CD4-positive, alpha-beta T cell (primary cell): ENCODE measurements at places on chromosomes 4 and X.

DNA sequence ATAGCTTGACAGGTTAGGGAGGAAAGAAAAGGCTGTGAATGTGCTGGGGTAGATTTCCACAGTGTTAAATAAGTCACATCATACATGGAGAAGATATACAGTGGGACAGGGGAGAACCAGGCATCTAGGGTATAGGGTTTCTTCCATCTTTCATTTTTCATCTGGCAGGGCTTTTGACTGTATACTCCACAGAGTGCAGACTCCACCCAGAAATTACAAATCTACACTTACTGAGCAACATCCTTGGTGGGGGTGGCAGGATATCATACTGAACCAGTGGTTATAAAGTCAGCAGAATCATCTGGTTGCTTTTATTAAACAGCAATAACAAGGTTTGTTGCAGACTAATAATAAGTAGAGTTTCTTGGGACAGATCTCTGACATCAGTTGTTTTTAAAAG lies 154.2 kb downstream of the NPNT start:
- DNase-seq, result no peak

DNA sequence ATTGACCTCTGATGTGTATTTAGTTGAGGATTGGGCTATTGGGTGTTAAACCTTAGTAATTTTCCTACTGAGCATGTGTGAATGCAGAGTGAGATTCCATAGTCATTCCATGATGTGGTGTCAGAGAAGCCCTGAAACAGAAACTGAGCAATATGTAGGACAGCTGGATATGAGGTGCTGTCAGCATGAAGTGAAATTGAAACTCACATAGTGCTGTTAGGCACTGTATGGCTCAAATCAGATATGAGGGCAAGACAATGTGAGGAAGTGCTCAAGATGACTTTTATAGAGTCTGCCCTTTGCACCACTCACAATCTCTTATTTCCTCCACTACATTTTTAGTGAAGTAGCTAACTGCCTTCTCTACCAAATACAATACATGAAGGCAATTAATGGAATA lies 188.3 kb downstream of the SH3BGRL start:
- no peak for DNase-seq

DNA sequence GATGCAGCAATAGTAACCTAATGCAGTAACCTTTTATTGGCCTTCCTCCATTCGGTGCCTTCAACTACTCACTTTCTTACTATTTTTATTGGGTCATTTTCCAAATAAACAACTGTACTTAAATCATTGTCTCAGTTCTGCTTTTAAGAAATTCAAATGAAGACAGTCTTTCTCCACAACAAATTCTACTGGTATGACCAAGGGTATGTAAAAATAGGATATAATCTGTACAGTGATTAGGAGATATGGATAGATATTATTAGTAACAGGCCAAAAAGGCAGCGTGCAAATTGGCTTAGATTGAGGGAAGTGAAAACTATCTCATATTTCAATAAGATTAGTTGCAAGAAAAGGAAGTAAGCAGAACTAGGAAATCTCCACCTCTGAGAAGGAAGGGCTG lies 177.4 kb upstream of the PPP1R2C start:
- DNase-seq, result no peak

DNA sequence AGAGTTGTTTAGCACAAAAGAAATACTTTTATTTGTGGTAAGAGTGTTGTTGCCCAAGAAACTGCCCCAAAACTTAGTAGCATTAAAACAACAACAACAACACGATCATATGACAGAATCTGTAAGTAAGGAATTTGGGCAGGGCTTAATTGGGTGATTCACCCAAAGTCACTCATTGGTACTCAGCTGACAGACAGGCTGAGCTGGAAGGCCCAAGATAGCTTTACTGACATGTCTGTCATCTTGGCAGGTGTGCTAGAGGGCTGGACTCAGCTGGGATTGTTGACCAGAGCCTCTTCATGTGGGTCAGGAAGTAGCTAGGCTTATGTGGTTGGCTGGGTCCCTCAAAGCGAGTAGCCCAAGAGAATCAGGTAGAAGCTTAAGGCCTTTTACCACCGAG lies 52.3 kb downstream of the KIAA0232 start:
- DNase-seq, result no peak

DNA sequence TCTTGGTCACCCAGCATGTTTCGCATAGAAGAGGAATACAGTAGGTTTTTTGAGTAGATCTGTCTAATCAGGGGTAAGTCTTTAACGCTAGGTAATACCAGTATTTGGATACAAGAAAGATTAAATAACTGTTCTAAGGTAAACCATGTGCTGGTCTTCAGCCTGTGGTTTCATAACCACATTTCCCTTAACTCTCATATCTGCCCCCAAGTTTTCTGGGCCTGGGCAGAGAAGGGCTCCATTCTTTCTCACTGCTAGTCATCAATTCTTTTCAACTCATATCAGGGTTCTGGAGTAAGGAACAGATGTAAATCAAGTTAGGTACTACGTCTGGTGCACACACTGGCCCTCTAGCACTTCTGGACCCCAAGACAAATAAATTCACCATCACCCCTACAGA lies 49.0 kb downstream of the DHX15 start:
- DNase-seq, result no peak
